ENCODE measurements at places on chromosomes 6 and 20. TPM values are rescaled to one million over a fixed set of nuclear protein-coding genes. Genes with fewer than 3 reads are reported as not detected.

BLTP3A gene
- 7.7 TPM for total RNA-seq

ADGRF5 gene
- 0.22 TPM for total RNA-seq

CCN5 gene
- total RNA-seq = 1.3 TPM

RAB44 gene
- under 0.01 TPM for total RNA-seq

OR2H2 gene
- not detected for total RNA-seq

FAM217A gene
- not detected for total RNA-seq

DNMT3B gene
- 2.2 TPM for total RNA-seq
